Effector memory CD8-positive, alpha-beta T cell (primary cell): ENCODE measurements at places on chromosomes 12 and 14.
A peak's percentile ranks its signal among the peaks of the same experiment; 100 is the strongest.

DNA sequence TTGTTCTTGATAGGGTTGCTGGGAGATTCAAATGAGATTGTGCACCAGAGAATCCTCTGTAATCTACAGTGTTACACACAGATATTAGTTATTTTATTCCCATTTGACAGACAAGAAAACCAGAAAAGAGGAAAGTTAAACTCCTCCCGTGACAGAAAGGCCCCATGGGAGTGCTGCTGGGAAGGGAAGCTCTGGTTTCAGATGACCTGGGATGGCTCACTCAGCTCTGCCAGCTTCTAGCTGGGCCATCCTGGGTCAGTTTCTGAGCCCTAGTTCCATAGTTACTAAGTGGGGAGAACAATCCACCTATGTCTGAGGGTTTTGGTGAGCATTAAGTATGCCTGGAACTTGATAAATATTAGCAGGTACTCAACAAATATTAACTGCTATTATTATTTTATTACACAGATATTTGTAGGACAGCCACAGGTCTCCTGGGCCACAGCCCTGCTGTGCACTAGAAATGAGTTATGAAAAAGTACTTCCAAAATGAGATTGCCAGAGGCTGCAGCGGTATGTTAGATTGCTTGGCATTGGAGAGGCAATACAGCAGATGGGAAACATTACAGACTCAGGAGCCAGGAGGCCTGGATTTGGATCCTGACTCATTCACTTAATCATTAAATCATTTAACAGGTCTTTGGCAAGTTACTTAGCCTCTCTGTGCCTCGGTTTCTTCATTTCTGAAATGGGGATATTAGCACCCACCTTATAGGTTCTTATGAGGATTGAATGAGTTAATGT is 47.1 kb upstream of the STON2 start:
- DNase-seq: no peak
- H3K36me3 ChIP-seq: no peaks in the 10 kb centered on the region
- no peak overlapping the region for H3K4me3 ChIP-seq
- peaks cover 45% of the 10 kb centered on the region for H3K27me3 ChIP-seq

GRCh38 chr12:92648242-92649031 is 54.4 kb upstream of the PLEKHG7 start:
- H3K27ac ChIP-seq: peak overlapping the region; percentile 68
- H3K4me3 ChIP-seq: no peak overlapping the region
- peaks cover 5% of the 10 kb centered on the region for H3K4me1 ChIP-seq
- peaks cover 6% of the 10 kb centered on the region for H3K27me3 ChIP-seq
- H3K36me3 ChIP-seq: no peaks in the 10 kb centered on the region

DNA sequence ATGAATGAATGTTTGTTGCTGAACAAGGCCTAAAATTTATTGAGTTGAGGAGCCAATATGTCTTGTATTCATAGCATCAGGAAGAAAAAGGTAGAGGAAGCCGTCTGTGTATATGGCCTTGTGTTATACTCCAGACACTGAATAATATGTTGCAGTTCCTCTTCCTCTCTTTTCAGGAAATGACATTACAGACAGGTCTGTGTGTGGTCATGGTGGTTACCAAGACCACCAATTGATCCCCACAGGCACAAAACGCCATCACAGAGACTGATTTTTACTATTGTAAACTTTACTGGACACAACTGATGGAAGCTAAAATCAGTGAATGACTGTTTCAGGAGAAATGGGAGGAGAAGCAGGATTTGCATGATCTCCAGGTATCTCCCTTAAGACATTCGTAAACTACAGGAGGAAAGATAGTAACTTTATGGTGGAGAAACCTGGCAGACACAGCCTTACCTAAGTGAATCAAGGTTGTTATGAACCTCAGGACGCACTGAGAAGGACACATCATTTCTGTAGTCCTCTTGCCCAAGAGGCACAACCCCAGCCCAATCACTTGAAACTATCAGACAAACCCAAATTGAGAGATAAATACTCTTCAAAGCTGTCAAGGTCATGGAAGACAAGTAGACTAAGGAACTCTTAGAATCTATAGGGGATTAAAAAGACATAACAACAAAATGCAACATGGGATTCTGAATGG is 334.1 kb upstream of the RGS6 start:
- H3K4me3 ChIP-seq: no peak overlapping the region
- H3K4me1 ChIP-seq: peaks cover 17% of the 10 kb centered on the region
- no peaks in the 10 kb centered on the region for H3K27me3 ChIP-seq
- H3K36me3 ChIP-seq: no peaks in the 10 kb centered on the region

DNA sequence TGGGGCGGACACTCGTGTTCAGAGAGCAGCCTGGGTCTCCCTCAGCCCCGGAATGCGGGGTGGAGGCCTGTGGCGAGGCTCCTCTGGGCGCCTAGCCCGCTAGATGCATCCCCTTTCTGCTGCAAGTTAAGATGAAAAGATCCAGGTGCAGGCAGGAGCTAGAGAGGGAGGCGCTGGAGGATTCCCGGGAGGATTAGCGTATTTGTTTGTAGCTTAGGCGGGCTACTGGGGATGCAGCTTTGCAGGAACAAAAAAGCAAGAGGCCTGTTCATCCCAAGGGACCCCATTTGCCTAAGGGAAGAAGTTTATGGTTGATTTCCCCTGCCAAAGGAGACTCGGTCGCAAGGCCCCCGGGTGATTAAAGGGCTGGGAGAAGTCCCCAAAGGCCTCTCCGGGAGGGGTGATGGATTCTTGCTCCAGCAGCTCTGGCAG is 824 bp downstream of the CCDC177 start:
- H3K4me1 ChIP-seq: peaks cover 9% of the 10 kb centered on the region
- H3K27ac ChIP-seq: no peak overlapping the region
- no peak for DNase-seq
- H3K27me3 ChIP-seq: peaks cover 69% of the 10 kb centered on the region

DNA sequence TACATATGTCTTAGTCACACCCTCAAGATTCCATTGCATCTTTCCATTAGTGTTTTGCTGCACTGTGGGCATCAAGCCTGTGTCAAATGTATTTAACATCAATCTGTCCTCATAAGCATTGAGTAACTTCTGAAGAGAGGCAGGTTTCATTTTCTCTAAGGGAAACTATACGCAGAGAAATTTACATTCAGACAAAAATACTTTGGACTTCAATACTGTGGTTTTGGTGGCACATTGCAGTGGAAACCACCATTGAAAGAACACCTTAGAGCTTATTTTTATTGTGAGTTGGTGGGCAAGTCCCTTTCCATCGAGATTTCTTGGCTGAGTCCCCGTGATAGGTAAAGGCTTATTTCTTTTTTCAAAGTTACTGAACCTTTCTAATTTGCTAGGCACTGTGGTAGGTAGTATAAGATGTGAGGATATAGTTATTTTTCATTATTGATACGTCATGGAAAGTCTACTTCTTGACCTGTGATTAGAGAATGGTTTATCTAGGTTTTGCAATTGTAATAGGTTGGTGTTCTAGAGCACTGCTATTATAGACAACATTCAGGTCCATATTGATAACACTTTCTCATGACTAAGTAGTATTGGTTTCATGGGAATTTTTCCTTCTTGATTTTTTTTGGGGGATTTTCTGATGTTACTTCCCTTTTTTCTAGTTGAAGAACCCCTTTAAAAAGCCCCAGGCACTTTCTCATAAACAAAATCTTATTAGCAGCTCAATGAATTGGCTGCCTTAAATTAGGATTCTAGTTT is 81.9 kb downstream of the CFAP54 start:
- H3K27me3 ChIP-seq: peaks cover 14% of the 10 kb centered on the region
- no peak overlapping the region for H3K27ac ChIP-seq

- no peaks in the 10 kb centered on the region for H3K27me3 ChIP-seq
- peaks cover 6% of the 10 kb centered on the region for H3K4me1 ChIP-seq
- H3K27ac ChIP-seq: no peak overlapping the region
- no peaks in the 10 kb centered on the region for H3K36me3 ChIP-seq
- H3K4me3 ChIP-seq: no peak overlapping the region
- no peak for DNase-seq
Observed at GRCh38 chr12:1161197-1161596, 170.2 kb downstream of the ERC1 start.
